Activated naive CD8-positive, alpha-beta T cell treated with anti-CD3 and anti-CD28 coated beads, Interleukin-2, amount 10 ng/mL, durations not matched to agents 7 days and 5 days (primary cell): ENCODE measurements at places on chromosomes 16 and 17. TPM values are rescaled to one million over a fixed set of nuclear protein-coding genes. Genes with fewer than 3 reads are reported as not detected.

- DNase-seq = no peak
Observed at GRCh38 chr16:2769675-2770056, 7.4 kb downstream of the ELOB start.

GRCh38 chr16:46812781-46813540 lies 18.0 kb downstream of the C16orf87 start:
- DNase-seq = no peak

- no peak for DNase-seq
Observed at GRCh38 chr17:44558710-44559633, 1.7 kb downstream of the FZD2 start.

- no peak for DNase-seq
Observed at GRCh38 chr16:84643674-84644073, 4.6 kb upstream of the KLHL36 start.

DNA sequence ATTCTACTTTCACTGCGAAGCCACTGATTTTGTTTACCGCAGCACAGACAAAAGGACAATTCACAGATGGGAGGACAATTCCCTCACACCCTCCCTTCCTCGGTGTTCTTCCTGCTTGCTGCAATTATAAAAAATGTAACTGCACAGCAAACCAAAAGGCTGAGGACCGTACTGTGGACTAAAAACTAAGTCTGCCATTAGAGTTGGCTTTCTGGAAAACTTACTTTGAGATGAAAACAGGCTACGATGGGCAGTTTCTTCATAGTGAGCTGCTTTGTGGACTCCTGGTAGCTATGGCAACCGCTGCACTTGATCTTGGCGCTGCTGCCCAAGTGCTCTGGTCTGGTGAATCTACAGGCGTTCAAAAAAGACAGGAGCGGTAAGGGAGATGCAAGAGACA lies 35.2 kb downstream of the USP22 start:
- DNase-seq = no peak

DNA sequence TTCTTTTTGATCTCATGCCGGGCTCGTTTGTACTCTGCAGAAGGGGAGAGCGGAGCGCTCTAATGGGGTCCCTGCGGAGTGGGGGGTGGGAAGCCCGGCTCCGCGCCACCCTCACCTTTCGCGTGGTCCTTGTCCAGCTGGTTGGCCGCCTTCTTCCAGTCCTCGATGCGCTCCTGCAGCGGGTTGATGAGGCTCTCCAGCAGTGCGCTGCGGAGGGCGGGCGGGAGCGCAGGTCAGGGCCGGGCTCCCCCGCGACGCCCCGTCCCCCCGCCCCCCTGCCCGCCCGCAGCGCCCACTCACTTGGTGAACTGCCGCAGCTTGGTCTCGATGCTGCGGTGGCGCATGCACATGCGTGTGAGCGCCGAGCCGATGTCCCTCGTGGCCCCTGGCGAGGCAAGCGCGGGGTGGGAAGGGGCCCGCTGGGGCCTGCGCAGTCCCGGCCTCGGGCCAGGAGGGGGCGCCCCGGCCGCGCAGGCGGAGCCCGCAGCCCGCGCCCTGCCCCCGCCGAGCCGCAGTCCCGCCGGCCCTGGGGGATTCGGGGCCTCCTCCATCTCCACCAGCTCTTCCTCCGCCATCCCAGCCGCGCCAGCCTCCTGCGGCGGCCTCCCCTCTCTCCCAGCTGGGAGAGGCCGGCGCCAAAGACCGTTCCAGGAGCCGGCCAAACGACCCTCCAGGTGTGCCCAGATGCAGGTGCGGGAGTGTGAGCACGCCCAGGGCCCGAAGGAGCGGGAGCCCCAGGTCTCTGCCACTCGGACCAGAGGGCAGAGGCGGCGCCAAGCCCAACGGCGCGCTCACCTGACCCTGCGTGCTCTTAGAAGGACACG lies 6.0 kb downstream of the MTSS2 start:
- no peak for DNase-seq

DNA sequence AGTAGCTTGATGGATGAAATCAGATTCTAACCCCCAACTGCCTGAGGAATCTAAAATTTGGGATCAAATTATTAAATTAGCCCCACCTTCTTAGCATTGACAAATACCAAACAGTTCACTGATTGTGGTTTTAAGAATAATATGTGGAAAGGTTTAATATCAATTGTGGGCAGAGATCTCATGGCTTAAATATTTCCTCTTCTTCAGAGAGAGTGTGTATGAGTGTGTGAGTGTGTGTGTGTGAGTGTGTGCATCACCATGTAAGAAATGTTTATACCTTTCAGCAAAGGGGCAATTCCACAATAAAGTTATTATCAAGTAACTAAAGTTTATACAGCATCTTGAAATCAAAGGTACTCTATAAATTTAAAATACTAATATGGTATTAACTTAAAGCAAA lies 3.2 kb downstream of the SMURF2 start:
- no peak for DNase-seq

DNA sequence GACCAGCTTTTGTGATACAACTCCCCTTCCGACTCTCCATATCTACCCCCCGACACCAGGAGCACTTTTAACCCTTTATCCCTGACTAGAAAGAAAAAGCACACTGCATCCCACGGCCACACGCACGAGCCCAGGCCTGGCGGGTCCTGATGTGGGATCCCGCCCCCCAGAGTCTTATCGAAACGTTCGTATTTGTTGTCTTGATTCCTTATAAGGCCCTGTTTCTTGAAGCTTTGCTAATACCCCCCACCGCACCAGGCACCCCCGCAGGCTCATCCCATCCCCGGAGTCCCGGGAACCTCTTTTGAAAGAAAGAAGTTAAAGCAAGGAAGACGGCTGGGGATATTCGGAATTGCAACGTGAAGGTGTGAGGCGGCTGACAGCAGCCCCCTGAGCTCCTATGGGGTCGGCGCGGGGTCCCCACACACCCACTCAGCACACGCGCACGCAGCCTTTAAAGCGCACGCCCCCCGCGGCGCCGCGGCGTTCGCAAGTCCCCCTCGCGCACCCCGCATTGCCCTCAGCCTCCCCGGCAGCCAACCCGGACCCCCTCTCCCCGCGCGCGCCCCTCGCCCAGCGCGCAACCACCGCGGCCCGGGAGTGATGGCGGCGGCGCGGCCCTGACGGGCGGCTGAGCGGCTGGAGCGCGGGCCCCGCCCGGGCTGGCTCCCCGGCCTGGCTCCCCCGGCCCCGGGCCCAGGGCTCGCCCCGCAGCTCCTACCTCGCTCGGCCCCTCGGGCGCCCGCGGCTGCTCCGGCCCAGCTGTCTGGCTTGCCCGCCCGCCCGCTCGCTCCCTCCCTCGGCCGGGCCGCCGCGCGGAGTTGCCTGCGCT lies 448 bp downstream of the STAT5B start:
- DNase-seq = no peak

DNA sequence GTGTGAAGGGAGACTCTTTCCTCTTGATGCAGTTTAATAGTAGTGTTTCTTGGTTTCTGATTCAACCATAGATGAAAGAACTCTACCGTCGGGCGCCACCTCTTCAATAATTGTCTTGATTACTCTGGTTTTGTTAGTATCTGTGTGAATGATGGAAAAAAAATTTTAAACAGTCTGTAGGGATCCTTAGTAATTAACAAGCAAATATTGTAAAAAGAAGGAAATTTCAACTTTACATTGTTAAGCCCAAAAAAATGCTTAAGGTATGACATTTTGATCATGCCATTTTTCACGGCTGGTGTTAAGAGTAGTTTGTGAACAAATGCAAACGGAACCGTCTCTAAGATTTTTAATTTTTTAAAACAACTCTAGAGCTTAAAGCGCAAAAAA lies 4.1 kb downstream of the KRT10 start:
- DNase-seq = no peak

CPHXL gene
- total RNA-seq = not detected
